ENCODE measurements at places on chromosomes 4 and X. TPM values are rescaled to one million over a fixed set of nuclear protein-coding genes. Genes with fewer than 3 reads are reported as not detected.

GRCh38 chr4:99860521-99860920 lies 33.7 kb downstream of the LAMTOR3 start:
- DNase-seq: no peak

GRCh38 chr4:71595576-71596108 lies 188.2 kb downstream of the GC start:
- peak; percentile 19 for DNase-seq

GRCh38 chr4:142314247-142314646 lies 531.9 kb downstream of the INPP4B start:
- DNase-seq: no peak

GRCh38 chr4:107034091-107034995 lies 1.8 kb downstream of the DKK2 start:
- peak; percentile 74 for DNase-seq

DNA sequence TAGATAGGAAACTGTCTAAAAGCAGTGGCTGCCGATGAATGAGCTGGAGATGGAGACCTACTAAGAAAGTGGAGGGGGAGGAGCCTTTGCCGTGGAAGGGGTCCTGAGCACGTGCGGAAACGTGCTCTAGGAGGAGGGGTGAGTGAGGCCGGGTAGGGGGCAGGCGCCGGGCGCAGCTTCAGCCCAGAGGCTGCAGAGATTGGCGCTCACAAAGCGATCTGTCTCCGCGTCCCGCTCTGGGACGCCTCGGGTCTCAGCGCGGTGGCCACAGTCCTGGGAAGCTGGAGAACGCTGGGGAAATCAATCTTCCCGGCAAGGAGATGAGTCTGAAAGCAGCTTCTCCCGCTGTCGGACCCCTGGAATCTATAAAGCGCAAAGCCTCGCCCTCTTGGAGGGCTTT lies 444 bp upstream of the ARHGAP6 start:
- DNase-seq: peak; percentile 19

The UGT2B10 gene
- total RNA-seq: not detected

The PAGE1 gene
- total RNA-seq: not detected

The TMSB15A gene
- total RNA-seq: 1.4 TPM

The PDE6B gene
- total RNA-seq: 0.11 TPM

The VCX gene
- total RNA-seq: not detected

The GLRA2 gene
- total RNA-seq: not detected

The TMEM185A gene
- 14.0 TPM for total RNA-seq

All from GM23248 (cell line).